Fibroblast of villous mesenchyme (primary cell): ENCODE measurements at places on chromosomes 2 and 18. TPM values are rescaled to one million over a fixed set of nuclear protein-coding genes. Genes with fewer than 3 reads are reported as not detected.

RFTN2 gene
- total RNA-seq: 4.7 and 6.4 TPM in 2 replicates

ITM2C gene
- total RNA-seq: 37.1 and 58.6 TPM in 2 replicates

ELOA2 gene
- not detected in 2 replicates for total RNA-seq

TFCP2L1 gene
- total RNA-seq: not detected in 2 replicates

EPG5 gene
- total RNA-seq: 45.1 and 161 TPM in 2 replicates

IL18RAP gene
- not detected in 2 replicates for total RNA-seq

AGPS gene
- total RNA-seq: 36.7 and 46.2 TPM in 2 replicates

SERPINB3 gene
- total RNA-seq: not detected in 2 replicates

RAB27B gene
- 3.9 and 6.5 TPM in 2 replicates for total RNA-seq

SMYD1 gene
- under 0.01 TPM in 1 of 2 replicates, not detected in the other for total RNA-seq

C2orf66 gene
- total RNA-seq: under 0.01 TPM in 1 of 2 replicates, not detected in the other

ANTXR1 gene
- 188 and 206 TPM in 2 replicates for total RNA-seq

CCNT2 gene
- 20.6 and 28.9 TPM in 2 replicates for total RNA-seq

DCAF17 gene
- 24.2 and 29.4 TPM in 2 replicates for total RNA-seq

IL1R1 gene
- 35.8 and 62.6 TPM in 2 replicates for total RNA-seq

SLC16A14 gene
- total RNA-seq: 1.3 and 3.5 TPM in 2 replicates

CDH2 gene
- total RNA-seq: 74.7 and 89.2 TPM in 2 replicates

OSBPL1A gene
- total RNA-seq: 23.3 and 24.5 TPM in 2 replicates

IL36A gene
- not detected in 2 replicates for total RNA-seq

CDH20 gene
- total RNA-seq: under 0.01 and 0.32 TPM in 2 replicates

KCTD18 gene
- 16.4 and 17.4 TPM in 2 replicates for total RNA-seq

HPCAL1 gene
- total RNA-seq: 51.5 and 60.0 TPM in 2 replicates

ADAM23 gene
- total RNA-seq: 7.7 and 9.5 TPM in 2 replicates

CYP26B1 gene
- under 0.01 and 0.43 TPM in 2 replicates for total RNA-seq

CHST9 gene
- not detected in 2 replicates for total RNA-seq

ESPNL gene
- 1.3 and 4.2 TPM in 2 replicates for total RNA-seq

SH3BP4 gene
- total RNA-seq: 92.1 and 115 TPM in 2 replicates

CRYBA2 gene
- 1.3 TPM in 1 of 2 replicates, not detected in the other for total RNA-seq

SCN7A gene
- total RNA-seq: under 0.01 and 0.32 TPM in 2 replicates

CCDC178 gene
- total RNA-seq: 0.32 and 0.43 TPM in 2 replicates

ZNF397 gene
- 8.2 and 10.0 TPM in 2 replicates for total RNA-seq

ERBB4 gene
- total RNA-seq: under 0.01 TPM in 1 of 2 replicates, not detected in the other

PROM2 gene
- total RNA-seq: under 0.01 and 0.32 TPM in 2 replicates

LRP1B gene
- 1.6 and 2.2 TPM in 2 replicates for total RNA-seq

RTP5 gene
- not detected in 2 replicates for total RNA-seq

TACR1 gene
- under 0.01 TPM in 1 of 2 replicates, not detected in the other for total RNA-seq

POTEE gene
- total RNA-seq: 0.32 TPM in 1 of 2 replicates, not detected in the other

EML6 gene
- 0.32 and 1.3 TPM in 2 replicates for total RNA-seq

OTX1 gene
- not detected in 2 replicates for total RNA-seq

WNT10A gene
- not detected in 2 replicates for total RNA-seq

ATF2 gene
- total RNA-seq: 62.5 and 92.4 TPM in 2 replicates

LIMS3 gene
- total RNA-seq: 5.8 and 14.2 TPM in 2 replicates

ARHGAP15 gene
- 0.43 TPM in 1 of 2 replicates, not detected in the other for total RNA-seq

GAD1 gene
- total RNA-seq: 0.32 TPM in 1 of 2 replicates, not detected in the other

CLIP4 gene
- total RNA-seq: 61.5 and 107 TPM in 2 replicates

UGT1A4 gene
- total RNA-seq: not detected in 2 replicates

TMEFF2 gene
- not detected in 2 replicates for total RNA-seq

UGT1A8 gene
- under 0.01 TPM in 1 of 2 replicates, not detected in the other for total RNA-seq

FRZB gene
- total RNA-seq: 0.32 and 0.43 TPM in 2 replicates

APCDD1 gene
- total RNA-seq: 3.5 and 5.8 TPM in 2 replicates

AKAIN1 gene
- total RNA-seq: not detected in 2 replicates

CRIM1 gene
- 729 and 949 TPM in 2 replicates for total RNA-seq

PLEKHH2 gene
- total RNA-seq: 3.9 and 7.3 TPM in 2 replicates

ITGB1BP1 gene
- total RNA-seq: 25.8 and 33.2 TPM in 2 replicates

OSBPL6 gene
- 3.9 and 6.5 TPM in 2 replicates for total RNA-seq

AOX1 gene
- total RNA-seq: 17.7 and 57.4 TPM in 2 replicates

SERPINB10 gene
- total RNA-seq: not detected in 2 replicates
